ENCODE measurements at places on chromosomes 1 and 21. TPM values are rescaled to one million over a fixed set of nuclear protein-coding genes. Genes with fewer than 3 reads are reported as not detected.

DNA sequence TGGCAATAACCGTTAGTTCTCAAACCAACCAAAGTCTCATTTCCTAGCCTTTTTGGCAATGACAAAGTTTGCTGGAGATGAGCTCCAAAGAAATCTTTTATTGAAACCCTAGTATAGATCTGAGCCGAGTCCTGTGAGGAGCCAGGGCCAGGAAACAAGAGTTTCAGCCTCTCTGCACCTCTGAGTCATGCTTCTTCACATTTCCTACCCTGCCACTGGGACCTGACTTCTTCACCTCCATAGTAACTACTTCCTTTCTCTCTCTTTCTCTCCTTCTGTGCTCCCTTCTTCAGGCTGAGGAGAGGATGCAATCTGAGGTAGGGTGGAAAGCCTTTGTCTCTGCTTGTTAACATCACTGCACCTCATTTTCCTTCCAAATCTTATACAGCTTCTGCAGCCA lies 38.7 kb upstream of the IPO9 start:
- DNase-seq: no peak

The CFH gene
- not detected for total RNA-seq

DNA sequence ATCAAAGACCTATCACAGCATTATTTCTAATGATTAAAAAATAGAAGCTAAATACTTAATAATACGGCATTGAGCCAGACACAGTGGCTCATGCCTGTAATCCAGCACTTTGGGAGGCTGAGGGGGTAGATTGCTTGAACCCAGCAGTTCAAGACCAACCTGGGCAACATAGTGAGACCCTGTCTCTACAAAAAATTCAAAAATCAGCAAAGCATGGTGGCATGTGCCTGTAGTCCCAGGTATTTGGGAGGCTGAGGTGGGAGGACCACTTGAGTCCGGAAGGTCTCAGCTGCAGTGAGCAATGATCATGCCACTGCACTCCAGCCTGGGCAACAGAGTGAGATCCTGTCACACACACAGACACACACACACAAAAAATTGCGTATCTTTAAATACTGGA lies 10.7 kb downstream of the TAF13 start:
- no peak for DNase-seq

- no peak for DNase-seq
Observed at GRCh38 chr1:202181586-202181985, 12.0 kb upstream of the LGR6 start.

- no peak for DNase-seq
Observed at GRCh38 chr1:107831921-107832320, 133.1 kb downstream of the VAV3 start.

Measured in Caco-2 (cell line).